ENCODE measurements at places on chromosomes 1 and 21.

GRCh38 chr21:28834335-28835238 is 158.1 kb downstream of the LTN1 start:
- DNase-seq, result no peak

DNA sequence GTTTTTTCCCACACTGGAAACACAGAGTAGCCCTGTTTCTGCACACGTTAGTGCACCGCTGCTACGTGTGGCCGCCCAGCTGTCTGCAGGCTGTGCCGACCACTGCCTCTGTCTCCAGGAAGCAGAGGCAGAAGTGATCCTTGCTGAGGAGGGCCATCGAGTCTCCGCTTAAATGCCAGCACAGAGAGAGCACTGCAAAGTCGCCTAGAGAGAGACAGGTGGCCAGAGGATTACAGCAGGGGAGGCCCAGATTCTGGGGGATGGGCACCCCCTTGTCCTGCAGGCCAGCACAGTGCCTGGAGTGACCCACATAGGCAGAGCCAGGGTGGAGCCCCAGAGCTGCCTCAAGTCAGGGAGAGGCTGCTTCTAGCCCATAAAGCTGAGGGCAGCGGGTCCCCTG is 6.1 kb downstream of the TPRG1L start:
- DNase-seq, result no peak

DNA sequence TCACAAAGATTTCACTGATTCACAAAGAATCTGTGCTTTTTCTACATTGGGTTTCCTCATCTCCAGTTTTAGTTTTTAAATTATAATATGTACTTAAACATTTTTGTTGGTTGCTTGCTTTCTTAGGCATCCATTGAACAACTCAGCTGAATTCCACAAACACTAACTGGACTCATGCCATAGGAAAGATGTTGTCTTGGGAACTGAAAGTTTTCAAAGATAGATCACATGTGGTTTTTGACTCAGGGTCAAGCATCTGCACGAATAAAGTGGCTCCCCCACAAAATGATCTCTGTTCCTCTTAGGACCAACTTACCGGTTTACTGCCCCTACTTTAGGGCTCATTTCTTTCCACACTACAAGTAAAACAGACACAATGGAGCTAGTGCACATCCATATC is 3.1 kb upstream of the KRTAP21-1 start:
- no peak for DNase-seq

DNA sequence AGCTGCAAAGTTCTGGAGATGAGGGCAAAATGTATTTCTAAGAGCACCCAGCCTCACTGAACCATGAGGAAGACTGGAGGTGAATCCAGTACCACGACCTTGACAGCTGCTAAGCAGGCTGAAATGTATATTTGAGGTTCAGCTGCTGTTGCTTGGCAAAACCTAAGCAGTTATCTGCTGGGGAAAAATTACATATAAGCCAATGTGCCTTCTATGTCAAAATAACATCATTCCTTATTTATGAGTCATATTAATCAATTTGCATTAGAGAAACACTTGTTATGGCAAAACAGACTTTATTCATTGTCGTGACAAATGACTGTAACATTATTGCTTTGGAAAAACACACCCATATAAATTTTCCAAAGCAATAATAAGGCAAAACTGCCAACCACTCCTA is 560.5 kb upstream of the NR5A2 start:
- no peak for DNase-seq

DNA sequence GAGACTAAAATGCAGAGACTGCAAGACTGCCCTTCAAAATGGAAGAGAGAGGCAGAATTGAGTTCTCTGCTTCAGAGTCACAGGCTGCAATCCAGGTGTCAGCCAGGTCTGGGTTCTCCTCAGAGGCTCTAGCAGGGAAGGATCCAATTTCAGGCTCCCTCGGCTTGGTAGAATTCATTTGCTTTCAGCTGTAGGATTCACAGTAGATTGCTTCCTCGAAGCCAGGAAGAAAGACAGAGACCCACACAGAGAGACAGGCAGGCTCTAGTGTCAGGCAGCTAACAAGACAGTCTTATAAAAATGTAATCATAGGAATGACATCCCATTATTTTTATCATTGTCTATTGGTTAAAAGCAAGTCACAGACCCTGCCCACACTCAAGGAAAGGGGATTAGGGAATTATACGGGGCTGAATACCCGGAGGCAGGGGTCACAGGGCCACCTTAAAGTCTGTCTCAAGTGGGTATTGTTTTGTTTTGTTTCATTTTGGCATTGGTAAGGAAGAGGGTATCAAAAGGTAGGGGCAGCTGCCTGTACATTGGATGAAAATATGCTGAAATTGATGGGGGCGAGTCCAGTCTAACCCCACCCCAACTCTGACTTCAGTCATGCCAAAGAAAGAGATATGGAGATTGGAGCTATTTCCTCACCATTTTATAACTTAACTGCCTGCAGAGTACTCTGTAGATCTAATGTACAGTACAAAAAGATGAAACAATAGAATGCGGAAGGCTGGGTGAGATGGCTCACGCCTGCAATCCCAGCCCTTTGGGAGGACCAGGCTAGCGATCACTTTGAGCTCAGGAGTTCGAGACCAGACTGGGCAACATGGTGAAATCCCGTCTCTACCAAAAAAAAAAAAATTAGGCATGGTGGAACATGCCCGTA is 9.5 kb upstream of the TBCE start:
- peak; percentile 23 for DNase-seq

DNA sequence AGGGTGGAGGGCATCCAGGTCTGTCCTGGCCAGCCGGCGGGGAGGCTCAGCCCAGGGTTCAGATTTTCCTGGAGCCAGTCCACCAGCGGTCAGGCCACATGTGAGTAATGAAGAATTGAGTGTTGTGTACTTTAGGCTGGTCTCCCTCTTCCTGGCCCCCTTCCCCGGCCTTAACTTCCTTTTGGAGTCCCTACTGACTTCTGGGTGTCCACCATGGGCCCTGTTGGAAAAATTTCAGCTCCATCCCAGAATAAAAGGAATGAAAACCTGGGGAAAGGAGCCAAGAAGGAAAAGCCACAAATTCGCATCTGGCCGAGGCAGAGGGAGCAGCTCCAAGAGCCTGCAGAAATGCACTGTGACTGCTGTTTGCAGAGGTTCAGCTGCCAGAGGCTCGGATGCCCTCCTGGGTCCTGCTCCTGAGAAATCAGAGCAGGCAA is 35.5 kb upstream of the HHAT start:
- no peak for DNase-seq

GRCh38 chr1:61058483-61059245 is 23.7 kb upstream of the NFIA start:
- DNase-seq, result no peak

DNA sequence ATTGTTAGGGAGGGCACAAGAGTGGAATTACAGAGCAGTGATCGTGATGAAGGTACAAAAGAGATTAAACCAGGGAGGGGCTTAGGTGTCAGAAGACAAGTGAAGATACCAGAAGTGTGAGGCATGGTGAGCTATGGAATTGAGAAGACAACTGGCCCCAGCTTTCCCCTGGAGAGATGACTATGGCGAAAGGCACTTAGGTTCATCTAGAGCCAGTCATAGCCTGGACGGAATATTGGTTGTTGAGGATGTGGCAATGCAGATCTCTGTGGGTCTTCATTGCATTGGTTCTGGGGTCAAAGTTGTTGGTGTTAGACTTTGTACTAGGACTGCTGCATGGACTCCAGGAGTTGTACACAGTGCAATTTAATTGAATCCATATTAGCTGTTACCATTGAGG is 115.7 kb downstream of the FASLG start:
- DNase-seq, result no peak

GRCh38 chr1:214445831-214446614 is 105.4 kb downstream of the PTPN14 start:
- no peak for DNase-seq

GRCh38 chr1:182611787-182612186 is 7.6 kb upstream of the RGS16 start:
- DNase-seq, result peak; percentile 50

DNA sequence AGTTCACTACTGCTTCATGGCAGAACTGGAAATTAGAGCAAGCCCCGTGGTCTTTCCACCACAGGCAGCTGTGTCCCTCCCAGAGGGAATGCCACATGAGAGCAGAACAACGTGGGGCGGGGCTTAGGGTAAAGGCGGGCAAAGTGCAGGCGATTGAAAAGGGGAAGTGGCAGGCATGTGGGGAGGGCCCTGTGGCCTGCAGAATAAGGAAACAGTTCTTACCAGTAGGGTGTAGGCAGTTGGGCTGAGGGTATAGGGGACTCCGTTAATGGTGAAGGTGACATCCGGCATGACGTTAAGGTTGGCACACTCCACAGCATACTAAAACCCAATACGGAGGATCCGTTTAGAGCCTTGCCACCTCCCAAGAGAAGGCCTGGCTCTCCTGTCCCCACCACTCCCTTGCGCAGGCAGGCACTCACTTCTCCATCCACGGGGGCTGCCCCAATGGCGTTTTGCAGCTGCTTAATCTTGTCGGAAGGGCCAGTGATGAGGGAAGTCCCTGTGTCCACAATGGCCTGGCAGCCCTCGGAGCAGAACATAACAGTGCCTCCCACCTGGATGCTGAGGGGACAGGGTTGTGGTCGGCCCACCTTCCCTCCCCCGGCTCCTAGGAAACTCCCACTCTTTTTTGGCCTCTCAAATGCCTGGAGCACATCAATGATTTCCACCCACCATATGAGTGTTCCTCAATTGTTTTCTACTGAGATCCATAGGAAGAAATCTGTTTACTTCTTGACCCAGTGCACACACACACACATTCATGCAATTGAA is 9.1 kb upstream of the RAB7B start:
- DNase-seq, result no peak

GRCh38 chr1:59767119-59767518 is 47.6 kb upstream of the HOOK1 start:
- no peak for DNase-seq

DNA sequence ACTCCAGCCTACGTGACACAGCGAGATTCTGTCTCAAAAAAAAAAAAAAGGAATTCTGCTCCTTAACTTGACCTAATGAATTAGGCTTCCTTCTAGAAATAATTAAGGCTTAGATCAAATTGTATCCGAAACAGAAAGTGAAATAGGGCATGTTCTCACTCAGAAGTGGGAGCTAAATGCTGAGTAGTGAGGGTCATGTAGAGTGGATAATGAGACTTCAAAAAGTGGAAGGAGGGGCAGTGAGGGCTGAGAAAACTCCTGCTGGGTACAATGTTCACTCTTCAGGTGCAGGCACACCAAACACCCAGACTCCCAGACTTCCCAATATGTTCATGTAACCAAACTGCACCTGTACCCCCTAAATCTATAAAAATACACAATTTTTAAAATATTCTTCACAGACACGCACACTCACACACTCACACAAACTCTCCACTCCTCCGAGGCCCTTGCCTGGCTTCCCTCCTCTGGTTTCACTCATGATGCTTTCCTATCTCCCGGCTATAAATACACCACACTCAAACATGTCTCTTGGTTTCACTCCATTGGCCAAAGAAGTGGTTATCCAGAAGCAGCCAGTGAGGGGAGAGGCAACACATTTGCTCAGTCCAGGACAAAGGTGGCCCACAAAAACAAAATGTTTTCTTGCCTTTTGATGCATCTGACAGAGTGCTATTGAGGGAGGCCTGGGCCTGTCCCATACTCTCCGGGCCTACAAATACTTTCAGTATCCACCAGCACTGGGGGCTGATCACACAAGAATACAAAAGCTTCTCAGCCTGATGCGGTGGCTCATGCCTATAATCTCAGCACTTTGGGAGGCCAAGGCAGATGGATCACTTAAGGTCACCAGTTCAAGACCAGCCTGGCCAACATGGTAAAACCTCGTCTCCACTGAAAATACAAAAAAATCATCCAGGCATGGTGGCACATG is 249.2 kb downstream of the TOMM20 start:
- no peak for DNase-seq

- DNase-seq, result peak; percentile 15
Observed at GRCh38 chr1:51240084-51240483, 4.0 kb downstream of the RNF11 start.

DNA sequence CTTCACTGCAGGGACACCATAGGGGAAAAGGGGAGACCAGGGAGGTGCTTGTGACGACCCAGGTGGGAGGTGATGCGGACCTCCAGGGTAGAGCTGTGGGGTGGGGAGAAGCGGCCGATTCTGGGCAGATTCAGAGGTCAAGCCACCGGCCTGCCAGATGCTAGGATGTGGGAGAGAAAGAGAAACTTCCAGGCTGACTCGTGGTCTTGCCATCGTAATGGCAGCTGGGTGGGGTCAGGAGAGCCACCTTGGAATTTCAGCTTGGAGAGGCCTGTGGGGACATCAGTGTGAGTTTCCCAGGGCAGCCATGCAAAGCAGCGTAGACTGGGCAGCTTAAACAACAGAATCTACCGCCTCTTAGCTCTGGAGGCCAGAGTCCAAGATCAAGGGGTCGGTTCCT is 258.0 kb upstream of the VAMP3 start:
- no peak for DNase-seq

- no peak for DNase-seq
Observed at GRCh38 chr1:17130138-17130635, 10.9 kb upstream of the PADI2 start.

GRCh38 chr21:15301014-15301413 is 236.2 kb upstream of the NRIP1 start:
- DNase-seq, result peak; percentile 15

DNA sequence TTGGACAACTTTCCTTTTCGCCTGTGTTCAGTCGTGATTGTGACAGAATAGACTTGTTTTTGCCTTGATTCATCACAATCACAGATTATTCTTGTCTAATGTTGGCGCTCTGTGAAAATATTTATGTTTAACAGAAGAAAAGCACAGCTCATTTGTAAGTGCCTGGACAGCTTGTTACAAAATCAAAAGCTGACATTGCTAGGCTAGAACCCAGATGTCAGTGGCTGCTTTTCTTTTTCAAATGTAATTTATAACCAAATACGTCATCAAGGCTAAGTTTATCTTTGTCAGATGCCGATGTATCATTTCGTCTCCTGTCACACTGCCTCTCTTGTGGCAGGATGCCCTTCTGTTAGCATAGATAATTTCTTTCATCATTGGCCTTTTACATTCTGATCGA is 1227.3 kb downstream of the PLA2G4A start:
- no peak for DNase-seq

- DNase-seq, result peak; percentile 58
Observed at GRCh38 chr1:84753516-84754385, 63.5 kb upstream of the SSX2IP start.

DNA sequence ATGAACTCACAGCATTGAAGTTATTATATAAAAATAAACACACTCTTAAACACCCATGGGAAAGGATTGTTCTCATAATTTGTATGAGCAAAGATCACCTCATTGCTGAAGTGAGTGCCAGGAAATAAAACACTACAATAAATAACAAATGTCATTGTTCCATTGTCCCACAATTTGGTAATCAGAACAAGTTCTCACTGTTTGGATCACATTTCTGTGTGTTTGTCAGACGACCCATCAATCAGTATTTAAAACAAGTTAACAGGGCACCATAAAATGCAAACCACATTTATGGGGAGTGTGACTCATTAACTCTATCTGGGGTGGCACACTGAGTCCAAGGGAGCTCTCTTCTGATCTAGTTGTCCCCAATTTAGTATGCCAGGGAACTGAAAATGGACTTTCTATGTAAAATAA is 124.5 kb downstream of the PTPRC start:
- DNase-seq, result no peak

DNA sequence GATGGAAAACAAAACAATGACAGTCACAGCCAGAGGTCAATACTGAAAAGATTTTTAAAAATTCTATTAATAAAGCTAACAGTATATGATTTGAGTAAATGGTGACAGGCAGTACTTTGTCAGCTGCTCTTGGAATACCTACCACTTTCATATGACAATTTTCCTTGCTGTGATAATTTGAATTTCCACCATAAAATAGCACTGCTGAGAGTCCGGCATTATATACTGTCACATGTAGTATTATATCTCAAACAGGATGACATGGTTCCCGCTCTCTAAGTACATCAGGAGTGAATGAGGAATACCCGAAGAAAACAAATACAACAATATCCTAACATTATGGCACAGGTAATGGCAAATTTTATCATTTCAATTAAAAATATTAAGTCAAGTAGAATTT is 146.8 kb upstream of the TMPRSS15 start:
- DNase-seq, result no peak
